ENCODE measurements at places on chromosomes 11 and 22.

- no peak for DNase-seq
Observed at GRCh38 chr11:56663386-56663785, at the start of gene OR5AR1. Gene OR5AR1 (plus strand): TSS chr11:56663686. CDS start chr11:56663686, 0 bp downstream.

DNA sequence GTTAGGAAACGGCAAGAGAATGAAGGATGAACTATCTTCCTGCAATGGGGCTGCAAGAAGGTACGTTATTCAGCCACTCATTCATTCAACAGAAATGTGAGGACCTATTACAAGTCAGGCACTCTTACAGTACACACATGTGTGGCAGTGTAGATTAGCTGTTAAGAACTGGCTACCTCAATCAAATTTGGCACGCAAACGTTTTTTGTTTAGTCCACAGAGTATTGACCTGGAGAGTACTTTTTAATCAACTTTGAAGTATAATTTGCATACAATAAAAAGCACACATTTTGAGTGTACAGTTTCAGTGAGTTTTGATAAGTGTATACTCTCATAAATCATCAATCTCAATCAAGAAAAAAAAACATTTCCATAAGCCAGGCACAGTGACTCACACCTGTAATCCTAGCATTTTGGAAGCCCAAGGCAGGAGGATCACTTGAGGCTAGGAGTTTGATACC, 24.2 kb downstream of the MRTFA start:
- DNase-seq, result no peak

DNA sequence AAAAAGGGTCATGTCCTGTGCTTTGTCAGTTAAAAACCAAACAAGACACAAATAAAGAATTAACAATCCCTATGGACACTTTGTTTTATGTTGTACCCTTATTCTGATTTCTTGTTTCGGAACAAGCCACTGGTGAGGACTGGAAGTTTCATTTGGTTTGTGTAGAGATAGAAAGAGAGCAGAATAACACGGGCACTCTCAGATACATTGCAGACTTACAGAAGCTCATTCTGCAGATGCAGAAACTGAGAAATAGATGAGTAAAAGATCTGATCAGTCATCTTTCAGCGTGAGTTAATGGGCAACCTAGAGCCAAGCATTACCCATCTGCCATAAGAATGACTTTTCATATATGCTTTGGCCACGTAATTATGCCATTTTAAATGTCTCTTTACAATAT, 407.6 kb downstream of the RAB38 start:
- no peak for DNase-seq

DNA sequence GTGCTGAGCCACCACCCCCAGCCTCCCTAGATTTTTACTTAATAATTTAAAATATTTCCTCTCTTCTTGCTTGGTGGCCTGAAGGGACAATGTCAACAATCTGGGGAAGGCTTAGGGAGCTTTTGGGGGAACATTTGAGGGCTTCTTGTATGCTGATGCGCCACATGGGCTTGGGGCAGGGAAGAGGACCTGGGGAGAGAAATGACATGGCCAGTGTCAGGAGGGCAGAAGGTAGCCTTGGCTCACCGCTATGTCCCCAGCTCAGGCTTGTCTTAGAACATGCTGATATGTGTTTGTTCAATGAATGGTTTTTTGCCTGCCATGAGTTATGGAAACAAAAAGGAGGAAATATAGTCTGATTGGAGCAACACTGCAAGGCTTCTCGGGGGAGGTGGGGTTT, 51.6 kb downstream of the ST14 start:
- no peak for DNase-seq

GRCh38 chr11:47391711-47392432, 13.5 kb upstream of the SPI1 start:
- no peak for DNase-seq

DNA sequence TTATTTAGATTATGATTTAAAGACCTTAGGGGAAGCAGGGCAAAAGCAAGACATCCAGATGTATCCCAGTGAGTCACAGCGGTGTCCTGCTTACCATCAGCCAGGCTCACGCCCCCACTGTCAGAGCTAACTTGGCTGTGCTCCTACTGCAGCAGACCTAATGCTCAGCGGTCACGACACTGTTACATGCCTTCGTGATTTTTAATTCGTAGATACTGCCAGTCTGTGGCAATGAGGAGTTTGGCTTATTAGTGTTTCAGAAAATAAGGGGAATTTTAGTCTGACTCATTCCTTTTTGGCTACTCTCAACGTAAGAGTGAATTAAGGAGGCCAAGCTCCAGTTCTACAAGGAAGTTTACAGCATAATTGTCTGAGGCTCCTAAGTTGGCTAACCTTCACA, 22.7 kb downstream of the EFCAB6 start:
- DNase-seq, result no peak

DNA sequence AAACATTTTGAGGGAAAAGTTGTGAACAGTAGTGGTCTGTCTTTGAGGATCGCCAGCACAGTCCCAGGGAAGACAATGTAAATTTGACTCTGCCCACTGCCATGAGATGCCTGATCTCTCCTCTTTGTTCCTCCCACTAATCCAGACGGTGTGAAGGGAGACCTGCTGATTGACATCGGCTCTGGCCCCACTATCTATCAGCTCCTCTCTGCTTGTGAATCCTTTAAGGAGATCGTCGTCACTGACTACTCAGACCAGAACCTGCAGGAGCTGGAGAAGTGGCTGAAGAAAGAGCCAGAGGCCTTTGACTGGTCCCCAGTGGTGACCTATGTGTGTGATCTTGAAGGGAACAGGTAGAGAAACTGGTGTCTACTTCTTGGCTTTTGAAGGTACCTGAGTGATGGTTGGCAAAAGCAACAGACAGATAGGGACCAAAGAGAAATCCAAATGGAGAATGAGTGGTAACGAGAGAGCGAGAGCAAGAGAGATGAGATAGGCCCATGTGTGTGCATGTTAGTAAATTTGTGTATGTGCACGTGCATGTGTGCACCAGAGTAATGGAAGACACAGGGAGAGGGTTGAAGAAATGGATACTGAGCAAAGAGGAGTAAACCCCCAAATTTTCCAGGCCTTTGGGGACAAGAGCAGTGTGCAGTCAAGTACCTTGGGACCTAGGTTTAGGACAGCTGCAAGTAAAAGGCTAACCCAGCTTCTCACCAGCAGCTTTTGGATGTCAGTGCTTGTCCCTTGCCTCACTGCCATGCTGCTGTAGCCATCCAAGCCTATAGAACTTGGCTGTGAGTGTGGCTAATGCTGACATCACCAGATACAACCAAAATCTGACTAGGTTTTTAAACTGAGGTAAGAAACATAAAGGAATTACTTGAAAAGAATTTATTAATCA, 1.9 kb downstream of the NNMT start:
- no peak for DNase-seq

DNA sequence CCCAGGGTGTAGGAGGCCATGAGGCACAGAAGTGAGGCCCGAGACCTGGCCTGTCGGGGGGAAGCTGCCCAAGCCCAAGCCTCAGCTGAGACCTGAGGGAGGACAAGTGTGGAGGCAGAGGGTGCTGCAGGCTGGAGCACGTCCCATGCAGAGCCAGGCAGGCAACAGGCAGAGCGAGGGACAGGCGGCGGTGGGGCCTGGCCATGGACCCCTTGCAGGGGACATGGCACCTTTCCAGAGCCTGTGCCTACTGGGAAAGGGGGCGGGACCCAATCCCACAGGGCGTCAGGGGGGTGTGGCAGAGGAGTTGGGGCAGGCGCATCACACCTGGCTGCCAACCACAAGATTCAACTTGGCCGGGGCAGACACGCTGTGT, 4.3 kb downstream of the TNNI2 start:
- DNase-seq, result no peak

DNA sequence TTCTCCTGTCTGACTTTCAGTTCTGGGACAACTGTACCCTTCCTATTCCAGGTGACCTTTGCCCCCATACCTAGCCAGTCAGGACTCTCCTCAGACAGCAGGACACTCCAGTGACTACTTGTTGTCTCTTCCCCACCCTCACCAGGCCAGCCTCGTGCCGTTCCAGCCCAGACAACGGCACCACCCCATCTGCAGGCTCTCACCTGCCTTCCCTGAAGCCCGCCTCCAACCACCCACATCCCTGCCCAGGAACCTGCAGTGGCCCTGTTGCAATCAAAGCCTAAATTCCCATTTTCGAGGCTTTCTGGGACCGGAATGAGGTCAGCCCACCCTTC, 3.7 kb downstream of the IL2RB start:
- no peak for DNase-seq

- peak; percentile 44 for DNase-seq
Observed at GRCh38 chr22:19805821-19806212, 45.2 kb downstream of the TBX1 start.

- no peak for DNase-seq
Observed at GRCh38 chr11:64744544-64745188, 724 bp upstream of the RASGRP2 start.

- no peak for DNase-seq
Observed at GRCh38 chr11:128505449-128506065, 81.8 kb downstream of the ETS1 start.

- DNase-seq, result no peak
Observed at GRCh38 chr11:21254055-21254454, 584.7 kb downstream of the NELL1 start.

DNA sequence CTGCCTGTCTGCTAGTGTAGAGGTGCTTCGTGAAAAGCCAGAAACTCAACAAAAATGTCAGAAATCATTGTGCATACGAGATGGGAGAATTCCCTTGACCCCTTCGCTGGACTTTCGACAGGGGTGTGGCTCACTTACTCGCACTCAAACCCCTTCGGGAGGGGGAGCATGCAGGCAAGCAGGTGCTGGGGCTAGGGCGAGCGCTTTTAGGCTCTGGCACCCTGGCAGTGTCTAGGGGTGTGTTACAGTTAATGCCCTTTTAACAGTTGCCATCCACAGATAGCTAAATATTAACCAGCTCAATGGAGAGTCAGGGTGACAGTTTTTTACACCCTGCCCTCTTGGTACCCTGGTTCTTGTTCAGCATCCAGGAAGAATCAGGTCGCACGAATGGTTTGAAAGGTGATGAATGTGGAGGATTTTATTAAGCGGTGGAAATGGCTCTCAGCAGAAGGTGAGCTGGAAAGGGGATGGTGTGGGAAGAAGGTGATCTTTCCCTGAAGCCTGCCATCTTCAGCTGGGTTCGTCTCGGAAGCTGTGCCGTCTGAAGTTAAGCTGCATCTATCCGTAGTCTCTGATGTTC, 59.6 kb upstream of the SHANK2 start:
- DNase-seq, result no peak

DNA sequence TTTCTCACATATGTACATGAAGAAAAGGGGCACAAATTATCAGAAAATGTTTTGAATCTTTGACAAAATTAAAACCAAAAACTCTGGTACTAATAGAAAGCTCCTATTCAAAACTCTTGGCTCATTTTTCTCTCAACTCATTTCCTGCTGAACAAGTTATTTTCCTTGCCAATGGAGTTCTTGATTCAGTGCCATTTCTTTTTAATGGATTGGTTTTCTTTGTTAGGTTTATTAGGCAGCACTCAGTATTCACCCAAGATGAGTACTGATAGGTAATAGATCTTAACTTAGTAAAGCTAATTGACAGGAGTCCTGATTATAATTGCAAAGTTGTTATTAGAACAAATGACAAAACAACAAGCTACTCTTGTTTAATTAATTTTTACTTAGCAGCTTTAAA, 279.4 kb upstream of the PDGFD start:
- peak; percentile 40 for DNase-seq

- DNase-seq, result peak; percentile 77
Observed at GRCh38 chr11:73295241-73295995, 12.7 kb upstream of the ARHGEF17 start.

GRCh38 chr22:42833104-42833503, 24.0 kb downstream of the ARFGAP3 start:
- DNase-seq, result no peak

DNA sequence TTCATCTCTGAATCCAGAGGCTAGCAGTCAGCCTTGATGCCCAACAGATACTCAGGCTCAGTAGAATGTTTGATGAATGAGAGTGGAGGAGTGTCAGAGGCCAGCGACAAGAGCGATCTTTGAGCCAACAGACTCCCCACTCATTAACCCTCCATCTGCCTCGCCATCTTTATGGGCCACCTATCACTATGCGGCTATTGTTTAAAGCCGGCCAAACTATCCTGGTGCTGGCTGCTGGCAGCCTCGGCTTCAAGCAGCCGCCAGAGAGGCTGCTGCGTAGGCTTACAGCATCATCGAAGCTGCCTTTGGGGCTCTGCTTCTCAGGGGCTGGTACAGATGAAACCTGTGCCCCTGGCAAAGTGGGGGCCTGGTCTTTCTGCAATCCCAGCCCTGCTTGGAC, 525.6 kb downstream of the INSC start:
- no peak for DNase-seq

DNA sequence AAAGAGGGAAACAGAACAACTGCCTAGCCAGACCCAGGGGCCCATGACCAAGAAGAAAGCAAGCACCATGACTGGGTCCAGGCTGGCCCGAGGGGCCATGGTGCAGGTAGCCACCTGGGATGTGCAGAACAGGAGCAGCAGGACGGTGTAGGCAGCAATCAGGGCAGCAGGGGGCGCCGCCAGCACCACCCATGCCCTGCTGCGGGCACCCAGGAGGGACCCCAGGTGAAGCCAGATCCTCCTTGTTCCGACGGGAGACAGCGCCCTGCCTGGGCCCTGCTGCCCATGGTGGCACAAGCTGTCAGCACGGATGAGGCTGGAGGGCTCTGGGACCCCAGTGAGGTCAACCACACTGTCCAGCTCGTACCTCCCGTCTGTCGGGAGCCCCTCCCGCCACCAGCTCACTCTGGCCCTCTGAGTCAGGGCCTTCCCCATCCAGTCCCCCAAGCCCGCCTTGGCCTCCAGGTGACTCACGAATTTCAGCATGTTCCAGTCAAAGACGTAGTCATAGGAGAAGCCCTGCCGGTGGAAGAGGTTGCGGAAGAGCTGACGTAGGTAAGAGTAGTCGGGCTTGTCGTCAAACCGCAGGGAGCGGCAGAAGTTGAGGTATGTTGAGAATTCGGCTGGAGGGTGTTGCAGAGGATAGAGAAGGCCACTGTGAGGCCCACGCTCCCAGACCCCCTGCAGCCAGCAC, 18.8 kb downstream of the CSNK1E start:
- no peak for DNase-seq

GRCh38 chr11:65112546-65113360, 1.1 kb downstream of the TM7SF2 start:
- DNase-seq, result peak; percentile 60

DNA sequence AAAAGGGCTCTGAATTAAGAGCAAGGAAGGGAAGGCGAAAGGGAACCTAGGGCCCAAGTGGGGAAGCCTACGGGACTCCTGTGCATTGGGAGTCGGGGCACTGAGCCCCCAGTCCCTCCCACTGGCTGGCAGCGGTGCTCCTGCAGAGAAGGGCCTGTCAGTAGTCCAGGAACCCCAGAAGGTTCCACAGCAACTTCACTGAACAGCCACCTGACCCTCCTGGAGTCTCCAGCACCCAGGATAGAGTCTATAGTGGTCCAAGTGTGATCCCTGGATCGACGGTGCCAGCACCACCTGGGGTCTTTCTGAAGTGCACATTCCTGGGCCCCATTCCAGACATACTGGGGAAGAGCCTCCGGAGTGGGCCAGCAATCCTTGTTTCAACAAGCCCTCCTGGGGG, 100.0 kb upstream of the B3GAT1 start:
- DNase-seq, result no peak
